Activated CD4-positive, alpha-beta memory T cell treated with anti-CD3 and anti-CD28 coated beads for 36 hours (primary cell): ENCODE measurements at places on chromosomes 1 and 21. TPM values are rescaled to one million over a fixed set of nuclear protein-coding genes. Genes with fewer than 3 reads are reported as not detected.

GRCh38 chr1:156489166-156489934, 11.2 kb downstream of the MEF2D start:
- H3K4me3 ChIP-seq = peak overlapping the region; percentile 56
- H3K27me3 ChIP-seq = no peaks in the 10 kb centered on the region
- peaks cover 88% of the 10 kb centered on the region for H3K4me1 ChIP-seq
- H3K27ac ChIP-seq = peak overlapping the region; percentile 88

DNA sequence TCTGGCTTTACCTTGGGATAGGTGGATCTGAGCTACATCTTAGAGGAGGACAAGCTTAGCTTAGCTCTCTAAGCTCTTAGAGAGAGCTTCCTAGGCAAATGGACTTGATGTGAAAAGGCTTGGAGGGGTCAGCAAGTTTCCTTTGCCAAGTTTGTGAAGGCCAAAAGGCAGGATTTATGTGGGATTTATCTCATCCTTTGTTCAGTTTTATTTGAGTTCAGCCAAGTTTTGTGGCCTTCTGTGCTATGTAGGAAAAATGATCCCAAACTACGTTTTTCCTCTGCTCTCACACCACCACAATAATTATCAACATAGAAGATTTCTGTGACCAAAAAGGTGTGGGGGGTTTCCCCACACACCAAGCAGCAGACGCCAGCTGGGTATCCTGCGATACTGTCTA, 26.0 kb upstream of the RNF11 start:
- no peaks in the 10 kb centered on the region for H3K36me3 ChIP-seq
- no peak for DNase-seq
- no peaks in the 10 kb centered on the region for H3K27me3 ChIP-seq
- peaks cover 12% of the 10 kb centered on the region for H3K4me1 ChIP-seq
- H3K4me3 ChIP-seq = no peak overlapping the region

- H3K36me3 ChIP-seq = peaks cover 1% of the 10 kb centered on the region
- H3K27me3 ChIP-seq = no peaks in the 10 kb centered on the region
- H3K4me1 ChIP-seq = peaks cover 56% of the 10 kb centered on the region
- H3K4me3 ChIP-seq = peak overlapping the region; percentile 14
Observed at GRCh38 chr1:23601968-23602876, 42.9 kb upstream of the ID3 start.

DNA sequence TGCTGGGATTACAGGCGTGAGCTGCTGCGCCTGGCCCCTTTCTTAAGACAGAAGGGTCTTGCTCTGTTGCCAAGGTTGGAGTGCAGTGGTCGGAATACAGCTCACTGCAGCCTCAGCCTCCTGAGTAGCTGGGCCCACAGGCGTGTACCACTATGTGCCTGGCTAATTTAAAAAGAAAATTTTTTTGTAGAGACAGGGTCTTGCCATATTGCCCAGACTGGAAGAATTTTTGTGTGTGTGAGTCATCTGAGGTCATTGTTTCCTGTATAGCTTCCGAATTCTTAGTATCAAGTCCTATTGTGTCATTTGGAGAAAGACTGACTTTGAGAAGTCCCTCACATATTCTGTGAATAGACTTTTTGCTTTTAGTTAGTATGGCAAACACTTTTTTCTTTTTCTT, 4.7 kb downstream of the SZRD1 start:
- peak overlapping the region; percentile 81 for H3K27ac ChIP-seq
- peaks cover 31% of the 10 kb centered on the region for H3K36me3 ChIP-seq
- no peaks in the 10 kb centered on the region for H3K27me3 ChIP-seq
- DNase-seq = no peak
- peak overlapping the region; percentile 62 for H3K4me3 ChIP-seq

GRCh38 chr1:69947837-69948236, 257.5 kb downstream of the LRRC40 start:
- no peak overlapping the region for H3K27ac ChIP-seq
- no peak for DNase-seq
- no peak overlapping the region for H3K4me3 ChIP-seq
- no peaks in the 10 kb centered on the region for H3K36me3 ChIP-seq
- H3K4me1 ChIP-seq = no peaks in the 10 kb centered on the region

GRCh38 chr1:62800825-62801306, 16.9 kb downstream of the ATG4C start:
- no peak overlapping the region for H3K4me3 ChIP-seq
- no peaks in the 10 kb centered on the region for H3K27me3 ChIP-seq
- DNase-seq = no peak
- H3K27ac ChIP-seq = no peak overlapping the region
- H3K4me1 ChIP-seq = peaks cover 8% of the 10 kb centered on the region
- peaks cover 3% of the 10 kb centered on the region for H3K36me3 ChIP-seq

DNA sequence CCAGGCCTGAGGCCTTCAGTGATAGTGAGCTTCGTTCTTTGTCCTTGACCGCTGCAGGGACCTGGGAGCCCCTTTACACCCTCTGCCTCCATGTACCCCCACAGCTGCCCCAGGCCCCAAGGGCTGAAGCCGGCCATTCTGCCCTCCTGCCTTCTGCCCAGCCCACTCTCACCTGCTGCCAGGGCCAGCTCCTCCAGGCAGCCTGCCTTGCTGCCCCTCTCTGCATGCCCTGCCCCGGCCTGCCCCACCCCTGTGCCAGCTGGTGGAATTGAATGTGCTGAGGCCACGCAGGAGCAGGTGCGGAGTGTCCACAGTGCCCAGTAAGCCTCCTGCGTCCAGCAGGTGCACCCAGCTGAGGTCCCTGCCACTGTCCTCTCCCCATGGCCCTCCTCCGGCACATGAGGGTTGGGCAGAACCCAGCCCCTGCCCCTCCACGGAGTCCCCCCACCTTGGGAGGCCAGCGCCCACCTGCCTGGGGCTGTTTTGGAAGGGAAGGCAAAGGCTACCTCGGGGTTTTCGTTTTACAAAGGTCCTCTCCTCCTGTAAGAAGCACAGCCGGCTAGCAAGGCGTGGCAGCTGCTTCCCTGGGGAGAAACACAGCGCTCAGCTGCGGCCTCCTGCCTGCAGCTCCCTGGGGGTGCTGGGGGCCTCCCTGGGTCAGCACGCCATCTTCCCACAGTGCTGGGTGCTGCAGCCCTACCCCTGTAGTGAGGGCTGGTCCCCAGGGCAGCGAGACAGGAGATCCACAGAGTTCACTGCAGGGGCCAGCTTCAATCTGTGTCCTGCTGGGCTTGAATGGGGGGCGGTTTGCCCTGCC, 21.0 kb downstream of the MMEL1 start:
- DNase-seq = no peak
- peaks cover 2% of the 10 kb centered on the region for H3K4me1 ChIP-seq
- H3K36me3 ChIP-seq = peaks cover 2% of the 10 kb centered on the region
- no peak overlapping the region for H3K27ac ChIP-seq
- peaks cover 2% of the 10 kb centered on the region for H3K27me3 ChIP-seq
- H3K4me3 ChIP-seq = no peak overlapping the region

GRCh38 chr1:42214447-42214871, 49.9 kb upstream of the GUCA2A start:
- no peak for DNase-seq
- no peak overlapping the region for H3K27ac ChIP-seq
- peaks cover 25% of the 10 kb centered on the region for H3K4me1 ChIP-seq
- peaks cover 54% of the 10 kb centered on the region for H3K36me3 ChIP-seq

GRCh38 chr1:245683676-245684075, 528.9 kb downstream of the KIF26B start:
- no peak for DNase-seq
- no peaks in the 10 kb centered on the region for H3K36me3 ChIP-seq
- H3K27ac ChIP-seq = no peak overlapping the region
- no peak overlapping the region for H3K4me3 ChIP-seq
- no peaks in the 10 kb centered on the region for H3K4me1 ChIP-seq

- H3K36me3 ChIP-seq = no peaks in the 10 kb centered on the region
- no peak overlapping the region for H3K4me3 ChIP-seq
Observed at GRCh38 chr1:203340112-203340790, 10.7 kb downstream of the FMOD start.

GRCh38 chr1:30084909-30085571, 638.3 kb downstream of the MATN1 start:
- H3K4me1 ChIP-seq = peaks cover 2% of the 10 kb centered on the region
- H3K27me3 ChIP-seq = peaks cover 38% of the 10 kb centered on the region
- no peak for DNase-seq
- H3K36me3 ChIP-seq = no peaks in the 10 kb centered on the region
- no peak overlapping the region for H3K4me3 ChIP-seq

DNA sequence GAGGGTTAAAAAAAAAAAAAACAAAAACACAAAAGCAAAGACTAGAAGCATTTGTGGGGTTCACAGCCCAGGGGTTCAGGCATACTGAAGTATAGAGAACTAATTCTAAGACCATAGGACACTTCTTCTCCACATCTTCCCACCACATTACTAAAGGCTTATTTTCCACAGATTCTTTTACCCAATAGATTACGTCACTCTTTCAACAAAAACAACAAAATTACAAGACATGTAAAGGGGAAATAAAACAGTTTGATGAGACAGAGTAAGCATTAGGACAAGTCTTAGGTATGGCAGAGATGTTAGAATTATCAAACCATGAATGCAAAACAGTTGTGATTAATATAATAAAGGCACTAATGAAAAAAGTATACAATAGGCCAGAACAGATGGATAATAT, 2013.7 kb downstream of the MRPL39 start:
- H3K4me1 ChIP-seq = no peaks in the 10 kb centered on the region
- H3K4me3 ChIP-seq = no peak overlapping the region
- no peak for DNase-seq
- no peaks in the 10 kb centered on the region for H3K27me3 ChIP-seq
- H3K27ac ChIP-seq = no peak overlapping the region

GRCh38 chr1:211476200-211476849, 15.6 kb downstream of the RD3 start:
- H3K4me1 ChIP-seq = no peaks in the 10 kb centered on the region
- no peak overlapping the region for H3K27ac ChIP-seq
- peak; percentile 84 for DNase-seq
- peaks cover 15% of the 10 kb centered on the region for H3K27me3 ChIP-seq
- H3K36me3 ChIP-seq = no peaks in the 10 kb centered on the region

DNA sequence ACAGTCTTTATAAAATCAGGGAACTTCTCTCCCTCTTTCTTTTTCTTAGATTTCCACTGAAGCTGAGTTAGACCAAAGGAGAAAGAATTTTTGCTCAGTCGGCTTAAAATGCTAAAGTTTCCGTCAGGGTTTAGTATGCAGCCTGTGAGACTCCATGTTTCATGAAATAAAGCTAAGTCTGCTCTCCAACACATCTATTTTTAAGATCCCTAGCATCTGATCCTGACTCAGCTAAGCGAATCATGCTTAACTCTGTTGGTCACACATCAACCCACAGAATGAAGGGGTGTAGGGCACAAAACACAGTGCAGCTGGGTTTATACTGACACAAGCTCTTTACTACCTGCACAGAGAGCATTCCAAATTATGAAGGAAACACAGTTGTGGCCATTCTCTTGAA, 102.4 kb upstream of the ZNF281 start:
- H3K36me3 ChIP-seq = no peaks in the 10 kb centered on the region
- H3K4me1 ChIP-seq = peaks cover 2% of the 10 kb centered on the region
- H3K27ac ChIP-seq = no peak overlapping the region
- DNase-seq = no peak
- peaks cover 8% of the 10 kb centered on the region for H3K27me3 ChIP-seq

DNA sequence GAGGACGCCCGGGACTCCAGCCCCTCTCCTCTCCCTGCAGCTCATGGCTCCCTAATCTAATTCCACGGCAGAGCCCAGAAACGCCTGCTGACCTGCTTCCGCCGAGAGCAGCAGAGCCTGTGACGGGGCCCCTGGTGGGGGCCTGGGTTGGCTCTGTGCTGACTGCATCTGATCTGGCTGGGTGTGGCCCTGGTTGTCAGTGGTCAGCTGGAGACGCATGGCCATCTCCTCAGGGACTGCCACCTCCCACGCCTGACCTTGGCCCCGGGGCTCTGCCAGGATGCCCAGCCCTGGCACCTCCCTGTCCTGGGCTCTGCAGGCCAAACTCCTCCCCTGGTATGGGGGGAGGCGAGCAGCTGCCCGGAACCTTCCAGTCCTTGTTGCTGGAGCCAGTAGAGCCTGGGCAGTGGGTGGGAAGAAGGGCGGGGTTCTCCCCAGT, 1.1 kb upstream of the PLCH2 start:
- DNase-seq = no peak
- no peaks in the 10 kb centered on the region for H3K4me1 ChIP-seq
- no peak overlapping the region for H3K4me3 ChIP-seq

DNA sequence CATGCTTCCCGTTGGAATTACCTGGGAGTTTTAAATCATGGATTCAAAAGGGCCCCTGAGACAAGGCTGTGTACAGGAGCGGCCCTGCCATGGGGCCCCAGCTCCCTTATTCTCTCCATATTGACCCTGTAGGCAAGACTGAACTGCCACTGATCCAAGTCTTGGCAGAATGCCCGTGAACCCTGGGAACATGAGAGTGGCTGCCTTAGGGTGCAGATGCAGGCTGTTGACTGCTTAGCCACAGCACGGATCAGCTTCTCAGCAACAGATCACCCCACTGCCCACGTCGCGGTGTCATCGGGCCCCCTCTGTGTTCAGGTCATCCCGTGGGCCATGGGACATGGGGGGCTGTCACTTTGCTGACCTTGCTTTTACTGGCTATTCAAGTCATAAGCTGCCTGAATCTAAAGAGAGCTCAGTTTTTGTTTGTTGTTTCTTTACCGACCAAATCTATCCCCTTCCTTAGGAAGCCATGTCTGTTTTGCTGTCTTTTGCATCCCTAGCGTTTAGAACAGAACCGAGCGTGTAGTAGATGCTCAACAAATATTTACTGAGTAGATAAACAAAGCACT, 83.4 kb downstream of the MATN1 start:
- H3K27ac ChIP-seq = no peak overlapping the region
- peaks cover 10% of the 10 kb centered on the region for H3K27me3 ChIP-seq
- H3K4me3 ChIP-seq = no peak overlapping the region

DNA sequence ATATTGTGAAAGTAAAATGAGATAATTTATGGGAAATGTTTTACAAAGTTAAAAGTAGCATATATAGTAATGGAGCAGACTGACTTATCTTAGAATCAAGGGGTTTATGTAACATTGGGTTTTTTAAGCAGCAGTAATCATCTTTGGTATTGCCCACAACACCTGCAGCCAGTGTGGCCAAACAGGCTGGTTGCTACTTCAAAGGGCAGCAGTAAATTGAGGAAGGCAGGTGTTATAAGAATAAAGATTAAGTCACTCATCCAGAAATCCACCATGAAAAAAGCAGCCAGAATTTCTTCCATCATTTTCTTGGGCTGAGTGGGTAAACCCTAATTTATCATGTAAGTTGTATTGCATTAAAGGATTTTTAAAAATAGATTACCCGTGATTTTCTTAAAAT, 16.7 kb downstream of the DYNLT5 start:
- no peaks in the 10 kb centered on the region for H3K36me3 ChIP-seq
- no peak for DNase-seq
- H3K27ac ChIP-seq = no peak overlapping the region
- peaks cover 33% of the 10 kb centered on the region for H3K4me1 ChIP-seq
- no peak overlapping the region for H3K4me3 ChIP-seq
- no peaks in the 10 kb centered on the region for H3K27me3 ChIP-seq

Gene MNDA
- not detected for total RNA-seq

Gene BLACAT1
- 1.2 TPM for total RNA-seq

Gene PPIH
- 94.0 TPM for total RNA-seq

Gene ALG14
- total RNA-seq = 4.4 TPM

Gene PLA2G2F
- not detected for total RNA-seq

Gene DIO1
- not detected for total RNA-seq

Gene KDF1
- total RNA-seq = not detected
